ENCODE measurements at places on chromosomes 5 and 9. TPM values are rescaled to one million over a fixed set of nuclear protein-coding genes. Genes with fewer than 3 reads are reported as not detected.

Gene SURF2
- total RNA-seq = 9.9 TPM

Gene SHC3
- total RNA-seq = 13.9 TPM

Gene FOXD4L3
- total RNA-seq = not detected

Gene OTP
- total RNA-seq = not detected

Gene DOCK8
- not detected for total RNA-seq

Gene PCDHA10
- total RNA-seq = under 0.01 TPM

Gene SHB
- 7.8 TPM for total RNA-seq

Gene CHD1
- total RNA-seq = 33.7 TPM

Gene SPEF2
- total RNA-seq = 2.3 TPM

Gene COL15A1
- total RNA-seq = 1.9 TPM

Gene PSD2
- total RNA-seq = not detected

Gene ARAP3
- 1.4 TPM for total RNA-seq

Gene TAS2R1
- not detected for total RNA-seq

Gene PROB1
- under 0.01 TPM for total RNA-seq

Gene PTPRD
- total RNA-seq = 0.18 TPM

Gene ARL14EPL
- not detected for total RNA-seq

Gene NDUFA8
- 45.2 TPM for total RNA-seq

Gene JMY
- total RNA-seq = 3.2 TPM

Gene VLDLR
- total RNA-seq = 9.0 TPM

Gene IL3
- total RNA-seq = not detected

Gene ZBED3
- total RNA-seq = 0.28 TPM

Gene CEMIP2
- 65.2 TPM for total RNA-seq

Gene C5orf58
- not detected for total RNA-seq

Gene PCDHB11
- under 0.01 TPM for total RNA-seq

Gene DMRT2
- total RNA-seq = not detected

Gene C5orf52
- not detected for total RNA-seq

Gene MRPS30
- total RNA-seq = 57.2 TPM

Gene PCDHA1
- total RNA-seq = not detected

Gene ORM2
- total RNA-seq = not detected

Gene LCN15
- not detected for total RNA-seq

Gene SMIM33
- total RNA-seq = not detected

Gene UAP1L1
- total RNA-seq = 2.3 TPM

Gene FBP2
- not detected for total RNA-seq

Gene GARIN3
- total RNA-seq = not detected

Gene ENC1
- 70.8 TPM for total RNA-seq

Gene SPAAR
- total RNA-seq = 0.18 TPM

Gene NOXA1
- total RNA-seq = not detected

Gene FOXI1
- total RNA-seq = not detected

Gene ZNF484
- total RNA-seq = 11.8 TPM

Gene TTC1
- total RNA-seq = 23.1 TPM

Gene SHOC1
- not detected for total RNA-seq
